Stimulated activated CD4-positive, alpha-beta T cell treated with anti-CD3 and anti-CD28 coated beads, Interleukin-15, amount 100 ng/mL, for 1 hour (primary cell): ENCODE measurements at places on chromosomes 1 and 21.

- no peak for DNase-seq
Measured at GRCh38 chr1:181676269-181676668, 193.0 kb downstream of the CACNA1E start.

GRCh38 chr21:37220433-37220980, 46.6 kb downstream of the VPS26C start:
- DNase-seq: no peak

DNA sequence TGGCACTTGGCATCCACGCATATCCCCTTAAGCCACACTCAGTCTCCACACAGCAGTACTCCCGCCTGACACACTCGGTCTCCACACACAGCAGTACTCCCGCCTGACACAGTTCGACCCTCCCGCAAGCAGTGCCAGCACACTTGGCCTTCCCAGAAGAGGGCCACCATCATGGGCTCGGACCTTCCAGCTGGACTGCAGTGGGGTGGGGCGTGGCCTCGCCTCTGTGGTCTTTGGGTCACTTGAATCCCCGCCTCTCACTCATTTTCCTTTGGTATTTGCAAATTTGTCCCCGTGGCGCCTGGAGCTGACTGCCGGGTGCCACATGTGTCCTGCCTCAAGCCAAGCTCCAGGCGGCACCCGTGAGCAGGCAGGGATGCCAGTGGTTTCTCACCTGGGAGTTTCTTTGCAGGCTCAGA, 63.7 kb downstream of the FAAP20 start:
- DNase-seq: no peak

DNA sequence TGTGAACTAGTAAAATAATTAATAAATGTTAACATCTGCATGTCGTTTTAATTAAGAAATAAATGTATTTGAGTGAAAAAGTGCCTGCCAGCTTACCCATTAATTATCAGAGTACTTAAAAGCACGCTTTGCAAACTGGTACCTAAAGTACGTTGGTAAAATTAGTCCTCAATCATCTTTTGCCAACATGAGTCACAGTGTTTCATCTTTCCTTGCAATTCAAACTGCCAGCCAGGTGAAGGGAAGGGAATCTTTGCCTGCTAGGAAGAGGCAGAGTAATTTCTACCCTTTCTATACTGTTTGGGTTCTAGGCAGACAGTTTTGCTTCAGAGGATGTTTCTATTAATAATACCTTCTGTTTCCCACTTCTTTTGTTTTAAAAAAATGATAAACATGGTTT, 57.2 kb upstream of the CNIH3 start:
- no peak for DNase-seq

DNA sequence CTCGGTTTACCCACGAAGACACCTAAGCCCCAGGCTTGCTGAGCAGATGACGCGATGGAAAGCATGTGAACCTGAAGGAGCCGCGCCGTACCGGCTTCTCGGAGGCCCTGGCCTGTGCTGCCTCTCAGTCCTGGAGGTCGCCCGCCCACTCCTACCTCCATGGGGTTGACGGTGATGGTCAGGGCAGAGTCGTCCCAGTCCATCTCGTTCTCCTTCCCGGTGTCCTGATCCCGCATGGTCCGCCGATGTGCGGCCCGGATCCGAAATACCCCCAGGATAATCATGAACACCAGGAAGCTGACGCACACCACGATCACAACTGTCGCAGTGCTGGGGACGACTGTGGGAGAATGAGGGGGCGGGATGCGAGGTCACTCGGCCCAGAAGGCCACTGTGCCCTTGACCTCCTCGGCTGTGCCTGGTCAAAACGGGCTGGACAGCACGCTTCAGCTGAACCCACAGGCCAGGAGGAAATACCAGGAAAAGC, 79.6 kb downstream of the PIK3CD start:
- DNase-seq: no peak

DNA sequence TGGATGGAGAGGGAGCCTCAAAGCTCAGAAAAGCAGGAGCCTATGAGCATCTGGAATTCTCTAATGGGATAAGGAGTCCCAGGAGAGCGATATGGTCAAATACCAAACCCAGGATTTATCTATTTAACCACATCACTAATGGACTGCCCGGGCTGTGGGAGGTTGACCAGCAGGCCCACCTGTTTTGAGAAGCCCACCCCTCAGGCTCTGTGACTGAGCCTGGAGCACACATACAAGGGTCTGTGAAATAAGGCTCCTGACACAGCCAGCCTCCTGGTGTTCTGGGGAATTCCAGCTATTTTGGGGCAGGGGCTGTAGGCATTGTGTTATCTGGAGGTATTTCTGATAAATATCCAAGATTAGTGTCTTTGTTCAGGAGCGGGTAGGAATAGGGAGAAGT, 132.0 kb upstream of the C1orf21 start:
- no peak for DNase-seq

GRCh38 chr1:23867542-23867894, 572 bp downstream of the FUCA1 start:
- no peak for DNase-seq

- DNase-seq: no peak
Measured at GRCh38 chr1:65193129-65193695, 45.2 kb downstream of the AK4 start.

DNA sequence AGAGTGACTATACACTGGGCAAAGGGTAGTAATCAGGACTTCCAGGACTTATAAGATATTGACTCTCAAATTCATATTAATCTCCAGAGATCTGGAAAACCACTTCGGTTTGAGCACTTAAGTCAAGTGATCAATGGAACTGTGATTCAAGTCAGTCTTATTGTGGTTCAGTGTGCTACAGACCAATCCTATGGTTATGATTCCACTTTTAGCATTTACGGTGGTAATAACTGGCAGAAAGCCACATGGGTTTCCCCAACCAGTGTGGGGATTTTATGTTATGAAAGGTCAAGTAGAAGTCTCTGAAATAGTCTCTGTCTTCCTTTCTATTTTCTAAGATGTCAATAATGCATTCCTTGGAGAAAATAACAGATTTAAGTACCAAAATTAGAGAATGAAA, 151.3 kb upstream of the NEGR1 start:
- DNase-seq: no peak

DNA sequence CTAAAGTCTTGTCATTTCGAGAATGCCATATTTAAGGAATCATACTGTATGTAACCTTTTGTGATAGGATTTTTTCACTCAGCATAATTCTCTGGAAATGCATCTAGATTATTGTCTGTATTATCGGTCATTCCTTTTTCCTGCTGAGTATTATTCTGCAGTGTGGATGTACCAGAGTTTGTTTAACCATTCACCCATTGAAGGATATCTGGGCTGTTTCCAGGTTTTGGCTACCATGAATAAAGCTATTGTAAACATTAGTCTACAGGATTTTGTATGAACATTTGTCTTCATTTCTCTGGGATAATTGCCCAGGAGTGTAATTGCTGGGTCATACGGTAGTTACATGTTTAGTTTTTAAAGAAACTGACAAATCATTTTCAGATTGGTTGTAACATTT, 61.8 kb downstream of the ATP1A1 start:
- no peak for DNase-seq

DNA sequence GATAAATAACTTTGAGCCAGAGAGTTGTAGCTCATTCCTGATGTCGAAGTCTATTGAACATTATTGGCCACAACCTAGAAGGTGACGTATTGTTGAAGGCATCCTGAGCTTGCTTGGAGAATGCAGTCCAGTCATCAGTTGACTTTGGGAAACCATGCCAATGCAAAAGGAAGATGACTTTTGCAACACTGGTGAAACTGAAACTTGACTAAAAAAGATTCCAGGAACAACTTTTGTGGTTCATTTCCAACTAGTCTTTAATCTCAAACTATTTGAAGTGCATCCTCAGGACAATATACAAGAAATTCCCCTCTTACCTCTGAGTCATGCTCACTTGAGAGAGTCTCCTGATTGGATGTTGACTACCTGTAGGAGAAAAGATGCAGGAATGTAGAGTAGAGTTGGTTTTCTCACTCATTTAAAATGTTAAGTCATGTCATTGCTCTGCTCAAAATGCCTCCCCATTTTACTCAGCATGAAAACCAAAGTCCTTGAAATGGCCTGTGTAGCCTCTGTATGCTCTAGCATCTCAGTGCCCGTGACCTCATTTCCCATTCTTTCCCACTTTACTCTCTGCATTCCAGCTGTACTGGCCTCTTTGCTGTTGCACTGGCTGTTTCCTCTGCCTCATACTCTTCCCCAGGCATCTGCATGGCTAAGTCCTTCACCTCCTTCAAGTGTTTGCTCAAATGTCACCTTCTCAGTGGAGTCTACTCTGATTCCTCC, 24.4 kb upstream of the LEPR start:
- DNase-seq: no peak

DNA sequence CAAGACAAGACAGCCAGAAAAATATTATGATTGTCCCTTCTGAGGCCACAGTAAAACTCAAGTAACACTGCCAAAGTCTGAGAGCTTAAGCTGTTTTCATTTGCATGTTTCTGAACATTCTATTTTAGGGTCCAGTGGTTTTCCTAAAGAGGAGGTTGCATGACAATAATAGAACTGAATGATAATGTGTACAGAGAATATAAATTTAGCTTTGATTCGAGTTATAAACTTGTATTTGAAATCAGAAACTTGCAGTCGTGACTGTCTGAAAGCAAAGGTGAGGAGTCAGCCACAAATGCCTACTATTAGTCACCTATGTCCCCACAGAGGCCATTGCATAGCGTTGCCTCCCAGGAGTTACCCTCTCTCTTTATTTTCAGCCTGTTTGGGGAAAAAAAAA, 363.1 kb upstream of the ADGRL2 start:
- no peak for DNase-seq

GRCh38 chr1:160124705-160125478, 9.3 kb downstream of the ATP1A2 start:
- no peak for DNase-seq

GRCh38 chr1:214739621-214740238, 136.7 kb downstream of the CENPF start:
- DNase-seq: no peak

DNA sequence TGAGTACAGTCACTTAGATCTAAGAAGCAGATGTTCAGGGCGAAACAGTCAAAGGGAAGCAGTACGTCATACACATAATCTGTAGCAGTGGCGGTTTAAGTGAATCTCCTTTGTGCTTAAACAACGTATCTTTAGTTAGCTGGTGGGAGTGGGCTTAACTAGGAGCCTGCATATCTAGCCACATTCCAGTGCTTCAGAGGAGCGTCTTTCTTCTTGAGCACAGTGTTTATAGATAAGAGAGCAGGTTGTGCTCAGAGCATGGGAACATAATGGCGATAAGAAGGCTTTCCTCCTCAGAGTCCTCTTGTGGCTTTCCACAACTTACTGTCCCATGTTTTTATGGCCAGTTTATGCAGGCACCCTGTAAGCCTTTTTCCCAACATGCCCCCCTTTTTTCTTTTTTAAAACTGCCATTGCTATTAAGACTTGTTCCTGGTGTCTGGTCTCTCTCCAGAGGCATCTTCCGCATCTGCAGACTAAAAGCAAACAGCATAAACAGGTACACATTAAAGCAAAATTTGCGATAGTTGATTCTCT, 3.2 kb downstream of the DAP3 start:
- DNase-seq: no peak

- DNase-seq: no peak
Measured at GRCh38 chr1:101237229-101237837, 514 bp downstream of the S1PR1 start.

- no peak for DNase-seq
Measured at GRCh38 chr1:31643976-31644559, 608 bp downstream of the PEF1 start.

DNA sequence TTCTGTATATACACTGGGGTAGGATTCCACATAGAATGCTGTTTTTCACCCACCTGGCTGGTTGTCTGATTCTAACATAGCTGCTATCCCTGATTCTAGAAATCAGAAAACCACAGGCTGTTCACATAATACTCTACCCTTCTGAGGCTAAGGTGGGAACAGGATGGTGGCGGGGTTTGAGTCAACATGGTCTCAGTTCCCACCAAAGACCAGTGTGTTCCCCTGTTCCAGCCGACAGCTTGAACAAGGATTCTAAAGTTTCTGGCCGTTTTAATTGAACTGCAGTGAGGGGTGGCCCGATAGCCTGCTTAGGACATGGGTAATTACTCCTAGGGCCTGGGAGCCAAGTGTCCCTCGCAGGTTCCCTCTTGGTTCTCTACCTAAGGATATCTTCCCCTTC, 38.4 kb downstream of the PEX14 start:
- DNase-seq: no peak

DNA sequence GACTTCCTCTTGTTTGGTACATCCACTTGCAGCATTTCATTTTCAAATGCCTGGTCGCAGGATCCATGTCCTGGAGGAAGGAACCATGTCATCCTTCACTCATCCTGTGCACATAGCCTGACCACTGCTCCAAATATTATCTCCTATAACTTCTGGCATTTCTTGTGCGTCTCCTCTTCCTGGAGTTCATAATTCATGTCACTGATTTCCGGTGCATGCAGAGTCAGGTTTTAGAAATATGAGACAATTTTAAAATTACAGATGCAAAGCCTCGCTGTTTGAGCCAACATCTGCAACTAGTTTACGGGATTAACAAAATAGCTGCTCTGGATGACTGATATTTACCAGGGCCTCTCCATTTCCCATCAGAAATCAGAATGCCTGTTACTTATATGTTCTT, 268.1 kb downstream of the DNM3 start:
- DNase-seq: no peak

GRCh38 chr1:32724678-32725614, 22.4 kb upstream of the SYNC start:
- no peak for DNase-seq

GRCh38 chr1:218413179-218413578, 68.0 kb downstream of the TGFB2 start:
- DNase-seq: no peak

GRCh38 chr1:21647431-21648351, 21.5 kb downstream of the RAP1GAP start:
- DNase-seq: no peak

- no peak for DNase-seq
Measured at GRCh38 chr1:197286634-197287033, 18.6 kb downstream of the CRB1 start.

GRCh38 chr1:150056407-150056806, 11.2 kb upstream of the VPS45 start:
- no peak for DNase-seq

DNA sequence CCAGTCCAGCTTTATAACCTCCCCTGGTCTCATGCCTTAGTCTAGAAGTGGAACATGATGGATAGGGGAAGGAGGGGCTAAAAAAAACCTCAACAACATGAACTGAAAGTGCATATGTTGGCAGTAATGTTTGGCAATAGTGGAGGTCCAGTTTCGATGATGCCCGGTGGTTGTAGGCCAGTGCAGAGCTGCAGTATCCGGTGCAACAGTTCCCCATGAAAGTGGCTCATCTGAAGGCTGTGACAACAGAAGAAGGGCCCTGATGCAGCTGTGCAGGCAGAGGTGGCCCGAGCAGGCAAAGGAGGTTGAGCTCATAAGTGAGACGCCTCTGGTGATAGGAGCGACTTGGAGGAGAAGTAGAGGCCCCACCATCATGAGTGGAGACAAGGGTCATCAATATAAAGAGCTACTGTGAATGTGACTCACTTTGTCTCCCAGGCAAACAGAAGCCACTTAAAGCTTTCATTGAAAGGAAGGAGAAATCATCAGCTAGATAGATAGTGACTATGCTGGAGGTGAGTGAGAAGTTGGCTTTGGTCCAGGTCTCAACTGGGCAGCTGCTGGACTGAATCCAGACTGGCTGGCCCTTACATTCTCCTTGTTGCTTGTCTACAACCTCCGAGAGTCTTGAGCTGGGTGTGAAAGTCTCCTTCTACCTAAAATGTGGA, 10.2 kb upstream of the CREG1 start:
- no peak for DNase-seq
